ENCODE measurements at places on chromosomes 3 and 15. TPM values are rescaled to one million over a fixed set of nuclear protein-coding genes. Genes with fewer than 3 reads are reported as not detected.

CEP70 gene
- total RNA-seq: 10.6 TPM

IL17RD gene
- total RNA-seq: 6.4 TPM

MAPKBP1 gene
- total RNA-seq: 24.1 TPM

GRCh38 chr3:144270100-144270499 lies 298.5 kb downstream of the DIPK2A start:
- DNase-seq: no peak

DNA sequence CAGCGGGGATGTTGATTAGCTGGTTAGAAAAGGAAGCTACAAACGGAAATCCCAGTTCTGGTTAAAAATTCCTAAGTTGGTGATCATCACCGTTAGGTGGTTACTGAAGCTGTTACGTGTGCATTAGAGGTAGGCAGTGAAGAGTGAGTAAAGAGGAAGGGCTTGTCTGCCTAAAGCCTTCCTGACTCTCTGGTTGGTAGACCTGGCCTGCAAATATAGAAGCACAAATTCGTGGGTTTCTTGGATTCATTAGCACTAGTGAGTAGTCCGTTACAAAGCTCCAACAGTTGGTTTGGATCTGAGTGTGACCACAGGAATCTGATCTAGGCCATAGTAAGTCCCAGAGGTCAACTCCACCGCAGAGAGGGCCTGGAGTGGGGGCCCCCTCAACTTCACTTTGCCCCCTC lies 174.0 kb upstream of the TP63 start:
- DNase-seq: no peak

- no peak for DNase-seq
Observed at GRCh38 chr15:89633585-89633984, 21.7 kb downstream of the KIF7 start.

- DNase-seq: no peak
Observed at GRCh38 chr3:4228295-4228694, 74.9 kb upstream of the SETMAR start.

- no peak for DNase-seq
Observed at GRCh38 chr3:140850210-140850955, 91.3 kb upstream of the SLC25A36 start.

- no peak for DNase-seq
Observed at GRCh38 chr15:68230157-68231100, 901 bp upstream of the CLN6 start.
